NCI-H1417 (cell line): ENCODE measurements at places on chromosomes 16 and 17.
A peak's percentile ranks its signal among the peaks of the same experiment; 100 is the strongest.

DNA sequence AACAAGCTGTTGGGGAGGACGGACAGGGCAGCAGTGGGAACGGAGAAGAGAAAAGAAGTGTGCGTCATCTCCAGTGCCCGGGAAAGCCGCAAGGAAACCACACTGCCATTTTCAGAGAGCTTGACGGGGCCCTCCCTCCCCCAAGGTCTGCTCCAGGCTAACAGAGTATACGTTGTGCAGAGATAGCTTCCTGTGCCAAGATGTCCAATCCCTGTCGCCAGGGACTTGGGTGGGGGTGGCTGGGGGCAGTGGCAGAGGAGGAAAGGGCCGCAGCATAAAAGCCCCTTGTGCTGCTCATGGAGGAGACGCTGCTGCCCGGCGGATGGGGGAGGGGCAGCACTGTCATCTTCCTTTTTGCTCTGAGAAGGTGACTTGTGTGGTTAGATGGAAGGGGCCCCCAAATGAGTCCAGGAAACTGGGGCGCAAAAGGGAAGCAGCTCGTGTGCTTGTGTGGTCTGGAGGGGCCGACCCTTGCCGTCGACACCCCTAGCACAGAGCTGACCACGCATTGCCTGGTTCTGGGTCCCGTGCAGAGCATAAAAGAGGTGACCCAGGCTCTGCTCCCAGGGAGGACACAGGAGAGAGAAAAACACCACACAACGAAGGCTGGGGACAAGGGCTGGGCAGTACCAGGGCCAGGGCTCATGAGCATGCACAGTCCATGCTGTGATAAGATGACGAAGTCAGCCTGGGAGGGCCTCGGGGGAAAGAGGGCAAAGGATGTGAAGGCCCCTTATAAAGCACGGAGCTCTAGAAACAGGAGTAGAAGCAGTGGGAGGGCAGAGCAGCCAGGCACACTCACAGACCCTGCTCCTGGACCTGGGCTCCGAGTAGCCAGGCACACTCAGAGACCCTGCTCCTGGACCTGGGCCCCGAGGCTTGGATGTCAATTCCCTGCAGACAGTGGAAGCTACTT lies 372.7 kb downstream of the SLC39A11 start:
- DNase-seq: no peak

- no peak for DNase-seq
Measured at GRCh38 chr16:89761304-89761922, 40.1 kb downstream of the ZNF276 start.

DNA sequence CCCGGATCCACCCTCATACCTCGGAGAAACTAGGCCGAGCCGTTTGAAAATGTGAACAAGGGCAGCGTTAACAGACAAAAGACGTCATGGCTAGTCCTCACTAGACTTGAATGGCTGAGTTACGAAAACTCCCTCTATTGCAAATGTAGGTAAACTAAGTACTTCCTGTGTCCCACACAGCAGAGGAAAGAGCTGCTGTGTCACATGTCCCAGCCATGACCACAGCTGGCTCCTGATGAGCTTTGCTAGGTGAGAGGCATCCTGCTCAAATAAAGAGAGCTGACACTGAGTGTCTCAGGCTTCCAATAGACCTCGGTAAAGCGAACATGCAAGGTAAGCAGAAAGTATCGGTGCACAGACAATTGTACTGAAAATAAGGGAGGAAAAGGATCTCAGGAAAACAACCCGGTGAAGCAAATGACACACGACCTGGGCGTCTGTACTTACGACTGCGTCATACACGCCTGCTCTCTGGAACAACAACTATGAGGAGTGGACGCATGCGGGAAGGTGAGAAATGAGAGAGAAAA lies 26.0 kb downstream of the TMEM204 start:
- DNase-seq: no peak

- peak; percentile 24 for DNase-seq
Measured at GRCh38 chr16:2337431-2338296, 2.9 kb downstream of the ABCA3 start.

GRCh38 chr17:14214271-14214670 lies 22.4 kb downstream of the CDRT15 start:
- no peak for DNase-seq

- no peak for DNase-seq
Measured at GRCh38 chr17:79671085-79671694, 59.6 kb upstream of the ENPP7 start.

GRCh38 chr16:818592-818991 lies 18.1 kb upstream of the GNG13 start:
- DNase-seq: no peak

DNA sequence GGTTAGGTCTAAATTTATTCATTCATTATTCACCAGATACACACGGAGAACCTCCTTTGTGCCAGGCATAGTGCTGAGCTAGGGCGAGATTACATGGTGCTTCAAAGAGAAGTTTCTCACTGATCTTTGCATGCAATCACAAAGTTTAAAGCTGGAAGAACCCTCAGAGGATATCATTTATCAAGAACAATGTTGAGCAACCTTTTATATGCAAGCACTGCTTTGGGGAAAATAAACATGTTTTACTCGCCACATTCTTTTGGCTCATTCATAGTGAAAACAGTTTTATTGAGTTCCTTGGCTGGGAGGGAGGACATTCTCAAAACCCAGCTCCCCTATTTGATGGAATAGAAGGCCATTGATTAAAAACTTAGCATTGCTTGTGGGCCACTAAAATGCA lies 49.8 kb upstream of the XYLT1 start:
- no peak for DNase-seq
